ENCODE measurements at places on chromosomes 16 and 17.
A peak's percentile ranks its signal among the peaks of the same experiment; 100 is the strongest.

DNA sequence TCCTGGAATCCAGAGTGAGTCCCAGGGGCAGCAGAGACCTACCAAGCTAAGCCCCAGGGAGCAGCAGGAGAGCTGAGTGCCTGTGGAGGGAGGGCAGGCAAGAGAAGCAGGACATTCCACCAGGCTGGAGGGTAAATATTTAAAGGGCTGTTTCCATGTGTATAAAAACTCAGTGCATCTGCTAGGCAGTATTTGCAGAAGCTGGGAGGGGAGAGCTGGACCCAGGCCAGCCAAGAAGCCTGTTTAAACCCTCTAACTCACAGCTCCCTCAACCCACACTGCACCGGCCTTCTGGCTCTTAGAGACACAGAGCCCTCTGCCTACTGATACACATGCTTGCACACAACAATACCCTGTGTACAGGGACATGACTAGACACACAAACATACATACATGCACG, 22.5 kb upstream of the TMEM132E start:
- no peak for DNase-seq

DNA sequence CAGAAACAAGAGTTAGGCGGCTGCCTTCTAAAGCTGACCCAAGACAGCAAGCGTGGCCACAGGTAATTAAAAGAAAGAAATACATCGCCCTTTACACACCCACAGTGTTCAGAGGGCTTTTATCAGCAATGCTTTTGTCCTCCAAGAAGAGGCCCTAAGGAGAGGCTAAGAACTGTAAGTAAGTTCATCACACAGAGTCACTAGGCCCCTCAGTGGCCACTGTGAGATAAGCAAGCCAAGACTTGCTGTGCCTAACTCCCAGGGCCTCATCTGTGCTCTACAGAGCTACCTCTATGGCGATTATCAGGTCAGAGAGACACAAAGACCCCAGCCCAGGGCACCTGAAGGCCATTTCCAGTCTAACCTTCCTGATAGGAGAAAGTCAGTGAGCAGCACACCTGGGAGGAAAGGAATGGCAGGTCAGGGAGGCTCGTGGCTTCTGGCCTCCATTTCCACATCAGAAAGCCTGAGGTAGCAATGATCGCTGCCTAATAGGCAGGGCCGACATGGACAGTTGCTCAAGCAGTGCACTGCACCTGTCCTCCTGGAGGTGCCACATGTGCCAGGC, 545.2 kb upstream of the CDH11 start:
- no peak for DNase-seq

- no peak for DNase-seq
Observed at GRCh38 chr17:73782641-73783381, 138.6 kb upstream of the SDK2 start.

DNA sequence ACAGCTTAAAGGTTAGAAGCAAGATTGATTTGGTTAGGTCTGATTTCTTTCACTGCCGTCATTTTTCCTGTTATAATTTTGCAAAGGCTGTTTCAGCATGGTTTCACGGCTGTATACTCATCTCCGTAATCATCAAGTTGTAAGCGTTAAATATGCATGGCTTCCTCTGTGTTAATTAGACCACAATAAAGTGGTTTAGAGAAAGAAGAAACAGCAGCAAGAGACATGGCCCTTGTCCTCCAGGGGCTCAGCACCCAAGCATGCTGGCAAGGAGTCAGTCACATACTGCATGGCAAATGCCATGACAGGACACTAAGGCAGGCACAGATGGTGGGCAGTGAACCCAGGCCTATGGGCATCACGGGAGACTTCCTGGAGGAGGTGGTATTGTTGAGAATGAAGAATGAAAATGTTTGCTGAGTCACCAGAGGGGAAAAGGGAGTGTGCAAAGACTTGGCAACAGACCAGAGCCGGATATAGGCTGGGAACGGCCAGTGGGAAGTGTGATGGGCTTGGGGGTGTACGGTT, 61.4 kb upstream of the PLCG2 start:
- DNase-seq, result no peak

DNA sequence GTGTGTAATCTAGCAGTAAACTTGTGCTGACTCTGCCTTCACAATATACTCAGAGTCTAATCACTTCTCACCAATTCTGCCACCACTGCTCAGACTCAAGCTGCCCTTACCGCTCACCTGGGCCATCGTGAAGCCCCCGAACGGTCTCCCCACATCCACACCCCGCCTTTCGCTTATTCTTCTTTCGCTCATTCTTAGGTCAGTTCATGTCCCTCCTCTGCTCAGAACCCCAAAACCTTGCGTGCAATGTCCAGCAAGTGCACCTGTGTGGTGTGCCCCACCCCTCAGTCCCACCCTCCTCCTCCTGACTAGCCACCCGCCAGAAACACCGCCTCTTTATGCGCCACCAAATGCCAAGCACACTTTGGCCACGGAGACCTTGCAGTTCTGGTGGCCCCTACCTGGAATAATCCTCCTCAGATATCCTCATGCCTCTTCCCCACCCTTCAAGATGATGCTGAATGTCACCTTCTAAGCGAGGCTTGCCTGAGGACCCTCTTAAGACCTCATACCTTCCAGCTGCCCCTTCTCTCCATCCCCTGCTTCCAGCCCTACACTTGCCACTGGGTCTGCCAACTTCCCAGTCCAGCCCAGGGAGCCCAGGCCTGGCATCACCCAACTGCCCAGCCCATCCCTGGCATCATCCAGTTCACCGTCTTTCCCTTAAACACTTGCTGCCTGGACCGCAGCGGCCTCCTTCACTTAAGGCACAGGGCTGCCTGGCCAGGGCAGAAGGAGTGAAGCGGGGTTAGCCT, 34.3 kb upstream of the RBFOX3 start:
- no peak for DNase-seq

DNA sequence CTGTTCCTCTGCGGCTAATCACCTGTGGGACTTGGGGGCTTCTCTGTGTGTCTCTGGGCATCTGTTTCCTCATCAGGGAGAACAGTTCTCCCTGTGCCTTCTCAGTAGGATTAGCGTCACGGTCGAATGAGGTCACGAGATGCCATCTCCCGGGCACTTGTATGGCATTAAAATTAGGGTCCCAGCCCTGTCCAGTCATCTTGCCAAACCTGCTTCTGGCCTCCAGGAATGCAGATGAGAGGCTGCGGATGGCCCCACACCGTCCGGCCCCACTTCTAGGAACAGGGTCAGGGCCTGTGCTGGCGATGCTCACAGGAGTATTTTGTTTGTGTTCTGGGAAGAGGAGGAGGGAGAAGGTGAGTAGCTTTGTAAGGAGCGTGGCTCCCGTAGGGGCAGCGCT, 58.5 kb downstream of the OR1D5 start:
- no peak for DNase-seq

- no peak for DNase-seq
Observed at GRCh38 chr17:62626719-62627218, 701 bp upstream of the MRC2 start.

GRCh38 chr16:22192261-22193062, 13.6 kb upstream of the EEF2K start:
- peak; percentile 53 for DNase-seq

GRCh38 chr16:26247063-26247462, 555.3 kb downstream of the HS3ST4 start:
- no peak for DNase-seq

DNA sequence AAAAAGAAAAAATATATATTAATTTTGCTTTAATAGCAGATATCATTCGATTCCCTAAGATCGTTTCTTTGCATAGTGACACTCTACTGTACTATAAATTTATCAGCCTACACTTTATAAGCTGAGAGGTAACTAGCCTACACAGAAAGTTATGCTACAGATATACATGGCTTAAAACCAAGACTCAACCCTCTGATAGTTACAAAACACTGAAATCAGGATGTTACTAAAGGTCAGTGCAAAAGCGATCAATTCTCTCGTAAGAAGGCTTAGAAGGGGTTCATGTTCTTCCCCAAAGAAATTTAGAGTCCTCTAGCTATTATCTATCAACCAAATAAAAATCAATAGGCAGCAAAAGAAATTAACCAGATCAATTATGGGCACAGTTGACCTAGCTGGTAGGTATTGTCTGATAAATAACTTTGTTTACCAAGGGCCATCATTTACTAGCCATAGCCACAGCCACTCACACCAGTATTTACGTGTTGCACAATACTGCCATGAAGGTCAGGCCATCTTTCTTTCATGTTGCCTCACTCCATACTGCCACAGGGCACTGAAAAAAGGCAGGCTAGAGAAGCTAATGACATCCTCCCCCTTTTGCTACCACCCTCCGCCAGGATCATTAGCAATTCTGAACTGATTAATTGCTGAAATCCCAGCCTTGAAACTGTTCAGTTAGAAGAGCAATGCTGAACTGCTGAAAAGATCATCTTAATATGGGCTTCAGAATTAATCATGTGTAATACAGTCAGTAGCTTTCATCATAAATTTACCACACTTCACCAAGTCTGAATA, 43.7 kb downstream of the RND2 start:
- DNase-seq, result no peak

DNA sequence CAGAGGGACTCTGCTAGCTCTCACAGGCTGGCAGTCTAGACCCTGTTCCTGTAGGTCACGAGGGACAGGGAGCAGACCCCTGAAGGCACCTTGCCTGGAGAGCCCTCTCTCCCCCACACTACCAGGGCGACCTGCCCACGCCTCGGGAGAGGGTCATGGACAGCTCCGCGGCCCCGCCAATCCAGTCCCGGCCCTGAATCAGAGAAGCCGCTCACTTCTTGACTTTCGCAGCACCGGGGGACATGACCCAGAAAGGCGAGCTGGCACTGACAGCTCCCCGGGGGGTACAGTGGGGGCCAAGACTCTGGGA, 5.1 kb downstream of the KIFC3 start:
- DNase-seq, result no peak

- DNase-seq, result peak; percentile 41
Observed at GRCh38 chr17:74864866-74865395, 5.2 kb upstream of the GRIN2C start.
